EL (cell line): ENCODE measurements at places on chromosomes 1 and 21.
A peak's percentile ranks its signal among the peaks of the same experiment; 100 is the strongest.

DNA sequence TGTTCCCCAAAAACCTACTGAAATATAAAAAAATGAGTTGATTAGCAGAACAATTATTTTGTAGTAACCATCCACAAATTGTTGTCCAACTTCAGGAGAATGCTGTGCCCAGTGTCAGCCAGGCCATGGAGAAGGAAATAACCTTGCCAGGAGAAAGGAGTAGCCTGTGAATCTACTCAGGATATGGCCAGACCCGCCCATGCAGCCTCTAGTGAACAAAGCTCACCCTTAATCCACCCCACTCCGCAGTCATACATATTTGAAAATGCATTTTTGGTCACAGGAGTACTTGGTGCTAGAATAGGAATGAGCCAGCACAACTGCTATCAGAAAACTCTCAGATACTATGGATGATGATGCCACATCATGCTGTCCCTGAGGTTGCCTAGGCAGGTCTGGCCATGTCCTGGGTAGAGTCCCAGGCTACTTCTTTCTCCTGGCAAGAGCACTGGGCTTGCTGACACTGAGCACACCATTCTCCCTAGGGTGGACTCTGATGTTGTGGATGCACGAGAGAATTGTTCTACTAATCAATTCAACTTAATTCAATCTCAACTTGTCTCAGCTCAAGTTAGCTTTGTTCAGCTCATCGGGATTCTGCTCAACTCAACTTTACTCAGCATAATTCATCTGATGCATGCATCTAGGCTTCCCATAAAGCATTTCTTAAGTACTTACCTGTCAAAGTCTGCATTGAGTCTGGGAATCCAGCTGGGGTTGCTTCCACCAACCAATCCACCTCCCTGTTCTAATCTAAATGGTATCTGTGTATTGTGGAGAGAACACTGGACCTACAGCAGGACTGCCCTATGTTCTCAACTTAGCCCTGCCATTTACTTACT is 18.2 kb downstream of the STYXL2 start:
- no peak for DNase-seq

- no peak for DNase-seq
Measured at GRCh38 chr1:119222271-119222670, 81.8 kb upstream of the WARS2 start.

DNA sequence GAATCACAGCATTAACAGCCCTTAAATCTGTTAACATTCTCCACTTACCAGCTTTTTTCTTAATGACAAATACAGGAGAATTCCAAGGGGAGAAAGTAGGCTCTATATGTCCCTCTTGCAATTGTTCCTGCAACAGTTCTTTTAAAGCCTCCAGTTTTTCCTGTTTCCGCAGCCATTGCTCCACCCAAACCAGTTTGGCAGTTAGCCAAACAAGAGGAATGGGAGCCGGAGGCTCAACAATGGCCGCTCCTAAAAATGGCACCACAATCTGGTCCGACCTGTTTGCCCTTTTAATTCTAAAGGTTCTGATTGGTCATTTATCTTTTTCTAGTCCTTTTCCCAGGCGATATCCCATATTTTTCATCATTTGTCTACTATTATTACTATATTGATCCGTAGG is 14.0 kb upstream of the L1TD1 start:
- DNase-seq: no peak

GRCh38 chr1:12424793-12425192 is 193.2 kb downstream of the DHRS3 start:
- peak; percentile 22 for DNase-seq

DNA sequence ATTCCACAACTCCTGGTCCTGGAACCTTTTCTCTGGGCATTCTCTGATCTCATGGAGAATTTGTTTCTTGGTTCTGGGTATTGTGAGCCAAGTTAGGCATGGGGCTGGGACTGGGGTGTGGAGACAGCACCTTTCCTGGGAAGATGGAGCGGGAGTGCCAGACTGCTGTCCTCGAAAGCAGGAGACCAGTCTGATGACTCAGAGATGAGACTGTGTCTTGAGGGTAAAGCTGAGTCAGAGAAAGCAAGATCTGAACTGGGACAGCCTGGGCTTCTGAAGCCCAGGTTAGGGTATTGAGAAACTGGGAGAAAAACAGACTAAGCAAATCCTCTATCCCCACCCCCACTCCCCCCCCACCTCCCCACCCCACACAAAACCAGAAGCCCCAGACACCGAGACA is 2.2 kb upstream of the KANK4 start:
- DNase-seq: peak; percentile 82
